Amniotic stem cell (primary cell): ENCODE measurements at places on chromosomes 3 and 15.

GRCh38 chr3:141082064-141082463 lies 30.9 kb downstream of the SPSB4 start:
- DNase-seq, result no peak

GRCh38 chr15:31004220-31004733 lies 12.8 kb upstream of the MTMR10 start:
- no peak for DNase-seq

DNA sequence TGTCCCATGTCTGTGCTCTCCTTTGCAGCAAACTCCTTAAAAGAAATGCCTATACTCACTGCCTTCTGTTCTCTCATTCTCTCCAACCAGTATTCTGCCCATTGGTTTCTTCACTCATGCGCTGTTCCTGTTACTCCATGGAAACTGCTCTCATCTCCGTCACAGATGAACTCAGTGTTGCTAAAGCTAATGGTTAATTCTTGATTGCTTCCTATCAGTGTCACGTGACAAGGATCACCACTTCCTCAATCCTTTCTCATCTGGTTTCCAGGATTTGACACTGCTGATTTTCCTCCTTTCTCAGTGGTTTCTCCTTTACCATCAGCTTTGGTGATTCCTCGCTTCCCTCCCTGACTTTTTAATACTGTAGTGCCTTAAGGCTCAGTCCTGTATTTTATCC lies 2.6 kb downstream of the DPH3 start:
- no peak for DNase-seq

DNA sequence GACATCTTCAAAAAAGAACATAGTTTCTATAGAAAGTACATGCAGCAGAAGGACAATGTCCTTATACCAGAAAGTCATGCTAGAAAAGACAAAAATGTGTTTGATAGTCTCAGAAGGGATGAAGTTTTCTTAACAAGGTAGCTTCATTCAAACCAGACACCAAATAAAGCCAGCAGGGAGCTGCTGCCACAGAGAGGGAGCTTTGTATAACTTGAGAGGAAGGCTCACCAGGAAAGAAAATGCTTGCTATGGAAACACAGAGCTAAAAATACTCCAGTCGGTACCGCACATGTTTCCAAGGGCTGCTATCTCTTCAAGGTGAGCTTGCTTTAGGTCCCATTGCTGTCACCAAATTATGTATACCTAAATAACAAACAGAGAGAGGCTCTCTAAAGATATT lies 1074.8 kb upstream of the ALCAM start:
- DNase-seq, result no peak

GRCh38 chr3:129645286-129645685 lies 38.8 kb upstream of the PLXND1 start:
- no peak for DNase-seq
